Activated T-helper 9 cell treated with anti-CD3 and anti-CD28 coated beads, Interleukin-2, amount 50 U/mL, for 16 hours (primary cell): ENCODE measurements at places on chromosomes 3 and 15.
A peak's percentile ranks its signal among the peaks of the same experiment; 100 is the strongest.

- no peak for DNase-seq
These were observed 6.9 kb downstream of the RPL15 start for GRCh38 chr3:23923786-23924185.

- DNase-seq, result no peak
These were observed 202.8 kb downstream of the PLCL2 start for GRCh38 chr3:17087509-17087908.

- peak; percentile 53 for DNase-seq
These were observed 27.3 kb downstream of the STARD5 start for GRCh38 chr15:81296673-81297072.

- DNase-seq, result no peak
These were observed 100.4 kb downstream of the PPM1L start for GRCh38 chr3:160856450-160856849.

GRCh38 chr15:75827691-75828090 lies 15.6 kb upstream of the UBE2Q2 start:
- DNase-seq, result no peak

DNA sequence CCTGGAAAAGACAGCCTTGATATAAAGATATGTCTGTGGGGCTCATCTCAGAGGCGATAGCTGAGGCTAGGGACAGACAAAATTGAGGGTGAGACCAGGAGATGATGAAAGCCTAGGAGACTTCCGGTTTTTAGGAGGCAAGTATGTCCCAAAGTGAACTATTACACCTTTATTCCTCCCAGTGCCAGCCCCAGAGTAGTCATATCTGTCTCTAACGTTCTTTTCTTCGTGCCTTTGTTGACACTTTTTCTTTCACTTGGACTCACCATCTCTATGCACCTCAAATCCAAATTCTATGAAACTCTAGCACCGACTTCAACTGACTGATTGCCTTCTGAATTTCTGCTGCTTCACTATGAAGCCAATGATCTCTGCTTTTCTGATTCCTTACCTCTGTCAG lies 93.8 kb upstream of the RASGRP1 start:
- DNase-seq, result no peak

GRCh38 chr3:13557417-13557816 lies 8.5 kb downstream of the FBLN2 start:
- no peak for DNase-seq

- DNase-seq, result no peak
These were observed 71.6 kb downstream of the KAT2B start for GRCh38 chr3:20111836-20112235.
